ENCODE measurements at places on chromosomes 4 and X.

GRCh38 chr4:41058426-41058825 is 155.9 kb downstream of the APBB2 start:
- no peak for DNase-seq

GRCh38 chr4:72031868-72032608 is at the start of gene NPFFR2:
Gene NPFFR2 (plus strand): TSS chr4:72032000. CDS start chr4:72128592, 96,592 bp downstream.
- DNase-seq = no peak

DNA sequence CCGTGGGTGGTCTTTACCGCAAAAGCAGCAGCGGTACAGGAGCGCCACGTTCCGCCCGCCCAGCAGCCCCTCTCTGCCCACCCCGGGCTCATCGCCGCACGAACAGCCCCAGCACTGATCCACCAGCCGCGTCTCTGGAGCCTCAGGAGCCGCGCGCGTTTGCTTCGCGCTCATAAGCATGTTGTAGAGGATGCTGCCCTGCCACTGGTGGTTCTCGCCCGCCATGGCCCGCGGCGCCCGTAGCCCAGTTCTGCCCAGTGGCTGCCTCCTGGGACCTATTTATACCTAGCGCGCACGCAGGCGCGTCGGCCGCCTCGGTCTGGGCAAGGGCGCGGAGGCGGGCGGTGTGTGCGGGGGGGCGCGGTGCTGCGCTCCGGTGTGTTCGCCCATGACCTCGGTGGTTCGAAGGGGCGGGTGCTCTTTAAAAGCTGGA is at the start of gene NR0B1:
Gene NR0B1 (minus strand): TSS at position 252 of the 433 bp plus-strand sequence. CDS start 27 bp downstream, at position 225.
- DNase-seq = no peak

- DNase-seq = no peak
Measured at GRCh38 chrX:67730296-67730695, 186.5 kb downstream of the AR start.

- no peak for DNase-seq
Measured at GRCh38 chr4:26131711-26132110, 189.1 kb upstream of the RBPJ start.

DNA sequence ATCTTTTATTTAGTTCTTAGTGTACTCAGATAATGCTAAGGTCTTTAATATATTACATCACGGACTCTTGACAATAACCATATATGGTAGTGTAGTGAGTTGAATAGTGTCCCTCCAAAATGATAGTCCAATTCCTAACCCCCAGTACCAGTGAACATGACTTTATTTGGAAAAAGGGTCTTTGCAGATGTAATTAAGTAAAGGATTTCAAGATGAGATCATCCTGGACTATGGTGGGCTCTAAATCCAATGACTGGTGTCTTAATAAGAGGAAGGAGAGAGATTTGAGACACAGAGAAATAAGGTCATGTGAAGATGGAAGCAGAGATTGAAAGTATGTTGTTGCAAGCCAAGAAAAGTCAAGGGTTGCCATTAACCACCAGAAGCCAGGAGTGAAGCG is 236.5 kb upstream of the DIPK2B start:
- DNase-seq = no peak

DNA sequence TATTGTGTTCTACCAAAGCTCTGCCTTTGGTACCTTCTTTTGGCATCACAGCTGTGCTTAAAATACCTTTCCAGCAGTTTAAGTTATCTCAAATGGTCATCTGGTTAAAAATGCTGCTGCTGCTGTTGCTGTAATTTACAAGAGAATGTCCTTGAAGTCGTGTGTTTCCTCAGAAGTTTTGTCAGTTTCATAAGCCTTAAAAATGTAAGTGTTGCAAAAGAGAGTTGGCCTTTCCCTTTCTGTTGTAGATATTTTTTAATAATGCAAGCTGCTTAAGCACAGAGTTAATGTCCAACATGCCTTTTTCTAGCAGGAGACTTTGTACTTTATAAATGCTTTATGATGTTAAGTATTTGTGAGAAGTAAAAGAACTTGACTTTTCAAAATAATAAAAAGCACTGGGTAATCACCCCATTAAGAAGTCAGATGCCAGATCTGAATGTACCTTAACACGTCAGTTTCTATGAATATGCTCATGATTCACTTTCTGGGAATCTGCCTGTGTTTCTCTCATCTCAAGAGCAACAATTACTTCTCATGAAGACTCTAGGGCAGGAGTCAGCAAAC is 35.3 kb upstream of the TENM3 start:
- no peak for DNase-seq

DNA sequence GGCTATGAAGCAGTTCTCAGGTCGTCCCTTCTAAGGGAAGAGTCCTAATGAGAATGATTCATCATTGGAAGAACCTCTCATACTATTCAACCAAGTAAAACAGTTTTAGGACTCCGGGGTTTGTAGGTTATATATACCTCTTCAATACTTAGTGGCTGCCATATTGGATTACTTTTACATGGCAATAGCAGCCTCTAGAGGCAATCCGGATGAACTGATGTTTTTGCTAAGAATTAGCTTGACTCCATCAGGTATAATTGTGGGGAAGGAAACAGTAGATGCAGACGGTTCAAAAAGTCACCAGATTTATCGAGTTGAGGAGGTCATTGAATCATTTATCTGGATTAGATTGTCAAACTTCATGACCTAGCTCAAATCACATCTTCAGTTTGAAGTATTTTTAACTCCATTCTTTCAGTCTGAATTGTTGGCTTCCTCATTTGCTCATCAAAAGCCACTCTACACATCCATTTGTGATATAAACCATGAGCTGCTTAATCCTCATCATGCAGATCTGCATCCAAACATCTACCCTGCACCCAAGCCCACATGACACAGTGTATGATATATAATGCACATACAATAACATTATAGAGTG is 28.4 kb downstream of the GUCY1B1 start:
- DNase-seq = no peak

DNA sequence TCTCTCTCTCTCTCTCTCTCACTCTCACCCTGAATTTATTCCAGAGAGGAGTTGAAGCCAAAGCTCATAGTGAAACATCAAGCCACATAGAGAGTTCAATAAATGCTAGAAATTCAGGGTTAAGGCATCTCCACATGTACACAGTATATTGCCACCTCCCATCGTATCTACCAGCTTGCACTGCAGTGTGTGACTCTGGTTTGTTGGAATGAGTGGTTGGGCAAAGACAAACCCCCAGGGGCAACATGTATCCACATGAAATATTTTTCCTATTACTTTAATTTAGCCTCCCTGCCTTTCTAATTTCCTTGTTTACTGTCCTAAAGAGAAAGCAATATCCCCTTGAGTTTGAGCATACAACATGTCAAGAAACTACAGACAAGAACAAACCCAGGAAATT is 247.3 kb downstream of the SPATA18 start:
- no peak for DNase-seq

GRCh38 chr4:121777625-121778024 is 12.7 kb upstream of the SMIM43 start:
- no peak for DNase-seq

GRCh38 chrX:40105835-40106675 is 8.3 kb upstream of the BCOR start:
- DNase-seq = no peak

DNA sequence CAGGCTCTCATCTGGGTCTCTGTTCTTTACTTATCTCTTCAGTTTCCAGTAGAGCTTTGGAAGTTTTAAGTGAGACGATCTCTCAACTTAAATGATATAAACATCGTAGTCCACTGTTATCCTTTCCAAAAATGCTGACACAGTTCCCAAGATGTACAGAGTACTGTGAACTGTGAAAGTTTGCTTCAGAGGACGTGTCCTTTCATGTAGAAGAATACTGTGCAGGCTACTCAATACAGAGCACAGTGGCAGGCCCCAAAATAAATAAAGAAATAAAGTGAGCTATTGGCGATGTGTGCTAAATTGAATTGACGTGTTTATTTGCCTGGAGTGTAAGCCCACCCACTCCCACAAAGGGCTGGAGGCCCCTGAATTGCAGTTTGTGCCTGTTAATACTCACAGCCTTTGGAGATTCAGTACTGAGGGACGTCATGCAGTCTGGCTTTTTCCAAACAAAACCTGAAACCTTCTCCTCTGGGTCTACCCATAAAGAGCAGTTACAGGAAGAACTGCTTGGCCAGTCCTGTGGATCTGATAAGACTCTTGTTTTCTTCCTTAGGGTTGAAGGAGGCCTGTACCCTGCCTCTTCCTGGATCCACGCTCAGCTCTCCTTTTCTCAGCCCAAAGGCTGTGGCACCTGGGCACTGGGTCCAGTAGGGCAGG is 66.1 kb downstream of the SOWAHB start:
- DNase-seq = no peak

GRCh38 chrX:57933321-57933720 is 23.1 kb upstream of the ZXDA start:
- no peak for DNase-seq

- DNase-seq = no peak
Measured at GRCh38 chr4:47222276-47222675, 190.9 kb downstream of the GABRB1 start.

- no peak for DNase-seq
Measured at GRCh38 chrX:9835585-9836210, 49.5 kb downstream of the SHROOM2 start.

DNA sequence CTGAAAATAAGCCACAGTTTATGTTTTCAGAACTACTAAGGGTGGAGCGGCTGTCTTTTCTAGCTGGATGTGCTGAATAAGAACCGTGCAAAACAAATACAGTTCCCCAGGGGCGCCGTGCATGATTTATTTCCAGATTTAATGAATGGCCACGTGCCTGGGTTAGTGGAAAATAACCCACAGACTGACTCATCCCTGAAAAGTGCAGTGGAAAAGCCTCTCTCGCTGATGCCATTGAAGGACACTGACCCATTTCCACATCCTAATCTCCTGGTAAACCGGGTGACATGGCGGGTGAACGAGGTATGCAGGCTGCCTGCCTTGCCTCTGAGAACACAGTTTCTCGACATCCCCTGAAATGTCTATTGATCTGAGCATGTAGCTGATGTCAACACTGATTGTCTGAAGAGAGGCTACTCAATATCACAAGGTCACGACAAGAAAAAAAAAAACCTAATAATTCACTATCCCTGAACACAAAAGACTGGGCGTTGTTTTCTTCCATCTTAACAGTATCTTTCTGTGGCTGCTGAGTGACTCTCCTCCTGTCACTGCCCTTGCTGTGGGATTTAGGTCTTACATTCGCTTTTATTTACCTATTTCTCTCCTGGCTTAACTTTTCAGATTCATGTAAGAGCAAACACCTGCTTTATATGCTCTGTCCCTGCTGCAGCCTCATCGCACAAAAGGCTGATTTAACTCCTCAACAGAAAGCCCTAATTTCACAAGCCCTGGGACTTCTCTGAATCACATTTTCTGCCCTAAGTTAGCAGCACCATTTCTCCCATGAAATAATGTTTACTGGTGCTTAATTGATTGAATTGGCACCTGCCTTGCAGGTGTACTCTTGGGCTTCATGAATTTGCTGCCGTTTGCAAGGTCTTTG is 76.9 kb upstream of the SCOC start:
- DNase-seq = no peak

DNA sequence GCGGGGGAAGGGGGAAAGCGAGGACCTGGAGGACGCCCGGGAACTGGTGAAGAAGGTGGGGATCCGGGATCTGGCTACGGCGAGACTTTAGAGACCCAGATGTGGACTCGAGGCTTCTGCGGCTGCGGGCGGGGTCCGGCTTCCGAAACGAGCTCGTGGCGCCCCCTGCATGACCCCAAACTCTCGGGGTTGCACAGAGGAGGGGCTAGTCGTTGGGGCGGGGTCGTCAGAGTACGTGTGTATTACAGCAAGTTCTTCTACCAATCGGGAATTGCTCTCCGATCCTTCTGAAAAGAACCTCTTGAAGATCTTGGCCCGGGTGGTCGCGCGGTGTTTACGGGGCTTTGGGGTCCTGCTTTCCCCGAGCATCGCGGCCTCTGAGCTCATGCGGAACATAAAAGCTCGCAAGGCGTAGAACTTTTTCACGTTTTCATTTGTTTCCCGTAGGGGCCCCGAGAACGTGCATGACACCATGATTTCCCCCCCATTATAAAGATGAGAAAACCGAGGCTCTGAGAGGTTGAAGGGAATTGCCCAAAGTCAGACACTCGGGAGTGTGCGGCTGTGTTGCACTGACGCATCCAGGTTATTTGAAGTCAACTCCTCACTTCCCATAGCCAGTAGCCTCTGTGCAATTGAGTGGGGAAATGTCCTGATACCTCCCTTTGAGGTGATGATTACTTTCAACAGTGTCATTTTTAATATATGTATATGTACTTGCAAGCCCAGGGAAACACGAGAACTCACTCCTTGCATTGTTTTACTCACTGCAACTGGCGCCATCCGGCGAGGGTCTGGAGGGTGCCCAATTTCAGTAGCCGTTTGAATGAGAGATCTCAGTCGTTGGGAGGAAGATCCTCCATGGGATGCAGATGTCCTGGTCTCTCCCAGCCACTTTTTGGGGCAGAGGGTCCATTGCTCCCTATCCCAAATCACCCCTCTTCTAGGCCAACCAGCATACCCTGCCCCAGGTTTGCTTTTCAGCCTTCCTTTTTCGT is at the start of gene BEND4:
Gene BEND4 (minus strand): TSS at position 149 of the 998 bp plus-strand sequence. CDS start 512 bp downstream, outside the sequence.
- no peak for DNase-seq

GRCh38 chr4:152344001-152344400 is 191.9 kb downstream of the FBXW7 start:
- no peak for DNase-seq

DNA sequence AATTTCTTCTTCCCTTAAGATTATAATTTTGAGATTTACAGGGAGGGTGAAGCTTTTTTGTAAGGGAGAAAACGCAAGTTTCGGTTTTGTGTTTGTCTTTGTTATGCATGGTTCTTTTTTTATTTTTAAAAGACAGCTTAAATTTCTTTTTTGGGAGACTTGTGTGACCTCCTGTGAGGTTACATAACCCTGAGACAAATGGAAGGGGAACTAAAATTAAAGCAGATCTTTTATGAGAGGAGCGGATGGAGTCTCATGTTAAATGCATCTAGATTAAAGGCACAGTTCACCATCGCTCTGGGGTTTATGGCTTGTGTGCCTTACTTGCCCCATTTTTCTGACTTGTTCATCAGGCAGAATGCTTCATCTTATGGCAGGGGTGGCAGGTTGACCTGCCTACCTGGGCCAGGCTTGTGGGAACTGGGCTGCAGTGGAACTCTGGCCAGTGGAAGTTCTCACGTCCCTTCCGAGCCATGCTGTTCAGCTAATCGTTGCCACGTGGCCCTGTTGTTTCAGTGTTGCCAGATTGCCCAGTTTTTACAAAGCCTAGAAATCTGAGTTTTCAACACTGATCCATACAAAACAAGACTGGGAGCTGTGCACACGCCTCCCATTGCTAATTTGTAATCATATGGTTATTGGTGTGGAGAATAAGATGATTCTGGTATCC is 291.8 kb downstream of the ARHGAP10 start:
- DNase-seq = no peak

DNA sequence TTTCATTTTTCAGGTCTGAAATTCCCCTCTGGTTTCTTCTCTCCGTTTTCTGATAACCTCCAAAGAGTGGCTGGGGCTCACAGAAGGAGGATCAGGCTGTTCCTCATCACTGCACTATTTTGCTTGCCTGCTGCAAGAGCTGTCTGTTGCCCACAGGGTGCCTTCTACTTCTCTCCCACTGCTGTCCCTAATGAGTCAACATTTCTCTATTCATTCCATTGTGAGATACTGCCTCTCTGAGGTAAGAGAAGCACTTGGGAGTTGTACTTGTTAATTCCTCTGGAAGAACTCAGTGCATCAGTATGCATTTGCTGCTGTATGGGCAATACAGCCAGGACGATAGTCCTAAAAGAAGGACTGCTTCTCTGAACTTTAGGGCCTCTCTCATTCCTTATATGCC is 34.8 kb downstream of the CT47B1 start:
- no peak for DNase-seq

- DNase-seq = no peak
Measured at GRCh38 chr4:79050541-79050880, 111.3 kb upstream of the PAQR3 start.
